ENCODE measurements at places on chromosomes 11 and 22. TPM values are rescaled to one million over a fixed set of nuclear protein-coding genes. Genes with fewer than 3 reads are reported as not detected.
A peak's percentile ranks its signal among the peaks of the same experiment; 100 is the strongest.

The TOMM22 gene
- 71.6 TPM for total RNA-seq

The NUP98 gene
- total RNA-seq = 40.2 TPM

The TUBGCP6 gene
- total RNA-seq = 20.1 TPM

The ART1 gene
- total RNA-seq = 3.3 TPM

The IGHMBP2 gene
- total RNA-seq = 14.0 TPM

The LARGE2 gene
- total RNA-seq = not detected

The SPTY2D1 gene
- total RNA-seq = 12.8 TPM

The RAPSN gene
- 4.2 TPM for total RNA-seq

The F2 gene
- 0.17 TPM for total RNA-seq

The CFAP300 gene
- 0.83 TPM for total RNA-seq

The OR10D3 gene
- not detected for total RNA-seq

The OR52E1 gene
- not detected for total RNA-seq

The TRIM48 gene
- total RNA-seq = not detected

The FAM180B gene
- 0.26 TPM for total RNA-seq

The C11orf54 gene
- total RNA-seq = 31.5 TPM

The MS4A3 gene
- not detected for total RNA-seq

The GSTT2B gene
- 1.1 TPM for total RNA-seq

The CBL gene
- total RNA-seq = 11.4 TPM

GRCh38 chr11:128867277-128867676 lies at the start of gene KCNJ1:
TSS of gene KCNJ1 (minus strand) at chr11:128867296. CDS start at chr11:128840243, 27,053 bp downstream.
- no peaks in the 10 kb centered on the region for H3K4me1 ChIP-seq
- no peaks in the 10 kb centered on the region for H3K36me3 ChIP-seq
- H3K4me3 ChIP-seq = no peak within 1 kb of the TSS
- DNase-seq = no peak
- no peaks in the 10 kb centered on the region for H3K27me3 ChIP-seq
- no peak within 1 kb of the TSS for H3K27ac ChIP-seq

GRCh38 chr11:65378208-65378927 lies 4.1 kb downstream of the SLC25A45 start:
- DNase-seq = no peak
- no peak overlapping the region for H3K27ac ChIP-seq
- peaks cover 45% of the 10 kb centered on the region for H3K4me1 ChIP-seq
- no peaks in the 10 kb centered on the region for H3K27me3 ChIP-seq
- no peaks in the 10 kb centered on the region for H3K36me3 ChIP-seq

DNA sequence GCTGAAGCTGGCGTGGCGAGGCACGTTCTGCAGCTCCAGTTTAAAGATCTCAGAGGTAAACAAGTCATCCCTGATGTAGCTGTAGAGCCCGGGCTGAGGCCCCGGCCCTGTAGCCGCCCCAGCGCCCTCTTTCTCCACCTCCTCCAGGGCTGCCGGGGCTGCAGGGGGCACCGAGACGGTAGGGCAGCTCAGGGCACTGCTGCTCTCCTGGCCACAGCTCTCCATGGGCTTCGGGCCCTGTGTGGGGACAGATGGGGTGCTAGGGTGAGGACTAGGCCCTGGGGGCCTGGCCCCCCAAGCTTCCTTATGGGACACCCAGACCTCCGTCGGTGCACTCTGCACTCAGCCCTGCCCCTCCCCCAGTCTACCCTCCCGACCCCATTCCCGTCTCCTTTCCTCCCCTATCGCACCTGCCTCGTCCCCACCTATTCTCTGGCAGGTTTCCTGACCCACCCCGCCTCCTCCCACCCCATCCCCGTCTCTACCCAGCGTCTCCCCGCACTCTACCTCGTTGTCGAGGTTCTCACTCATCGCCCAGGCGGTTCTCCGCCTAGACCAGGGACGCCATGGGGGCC lies 559 bp downstream of the RANBP1 start:
- H3K4me3 ChIP-seq = peak overlapping the region; percentile 76
- peak overlapping the region; percentile 9 for H3K27ac ChIP-seq
- DNase-seq = no peak
- peaks cover 16% of the 10 kb centered on the region for H3K4me1 ChIP-seq
- H3K36me3 ChIP-seq = no peaks in the 10 kb centered on the region

- no peaks in the 10 kb centered on the region for H3K36me3 ChIP-seq
- no peak overlapping the region for H3K27ac ChIP-seq
- no peaks in the 10 kb centered on the region for H3K4me1 ChIP-seq
- no peak overlapping the region for H3K4me3 ChIP-seq
These were observed 13.2 kb upstream of the SCUBE2 start for GRCh38 chr11:9104580-9104979.

DNA sequence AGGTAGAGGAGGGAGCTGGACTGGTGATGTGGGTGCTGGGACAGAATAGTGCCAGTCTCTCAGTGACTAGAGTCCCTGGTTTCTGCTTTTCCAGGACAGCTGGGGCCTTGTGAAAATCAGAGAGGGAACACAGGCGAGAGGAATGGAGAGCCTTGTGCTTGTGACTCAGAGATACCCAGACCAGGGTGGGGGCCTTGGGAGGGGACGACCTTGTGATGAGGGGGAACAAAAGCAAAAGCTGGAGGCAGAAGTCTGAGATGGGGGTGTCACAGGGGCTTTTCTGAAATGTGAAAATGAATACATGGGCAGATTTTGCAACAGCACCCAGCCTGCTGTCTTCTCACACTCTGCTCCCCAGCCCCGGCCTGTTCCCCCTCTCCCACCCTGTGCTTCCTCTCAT lies 3.4 kb upstream of the NR1H3 start:
- no peaks in the 10 kb centered on the region for H3K36me3 ChIP-seq
- H3K4me1 ChIP-seq = peaks cover 13% of the 10 kb centered on the region
- no peak for DNase-seq
- H3K27me3 ChIP-seq = no peaks in the 10 kb centered on the region

GRCh38 chr11:86244063-86244521 lies 461 bp upstream of the EED start:
- H3K27ac ChIP-seq = peak overlapping the region; percentile 100
- H3K27me3 ChIP-seq = no peaks in the 10 kb centered on the region
- peak; percentile 89 for DNase-seq
- H3K36me3 ChIP-seq = no peaks in the 10 kb centered on the region
- peaks cover 36% of the 10 kb centered on the region for H3K4me1 ChIP-seq

DNA sequence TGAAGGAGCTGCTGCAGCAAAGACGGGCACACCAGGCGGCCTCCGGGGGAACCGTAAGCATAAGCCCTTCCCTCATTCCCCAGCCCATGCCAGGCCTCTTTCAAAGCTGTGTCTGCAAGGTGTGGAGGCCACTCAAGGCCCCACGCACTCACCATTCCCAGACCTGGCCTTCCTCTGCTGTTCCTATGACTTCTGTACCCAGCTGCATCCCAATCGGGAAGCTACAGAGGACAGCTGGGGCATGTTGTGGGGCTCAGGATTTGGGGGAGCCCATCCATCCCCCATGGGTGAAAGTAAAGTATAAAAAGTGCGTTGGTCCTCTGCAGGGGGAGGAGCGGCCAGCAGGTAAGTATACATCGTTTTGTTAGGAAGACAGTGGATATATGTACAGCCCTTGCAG lies 2.2 kb downstream of the POU2AF3 start:
- no peak overlapping the region for H3K27ac ChIP-seq
- no peak for DNase-seq
- H3K36me3 ChIP-seq = no peaks in the 10 kb centered on the region
- H3K4me1 ChIP-seq = no peaks in the 10 kb centered on the region

DNA sequence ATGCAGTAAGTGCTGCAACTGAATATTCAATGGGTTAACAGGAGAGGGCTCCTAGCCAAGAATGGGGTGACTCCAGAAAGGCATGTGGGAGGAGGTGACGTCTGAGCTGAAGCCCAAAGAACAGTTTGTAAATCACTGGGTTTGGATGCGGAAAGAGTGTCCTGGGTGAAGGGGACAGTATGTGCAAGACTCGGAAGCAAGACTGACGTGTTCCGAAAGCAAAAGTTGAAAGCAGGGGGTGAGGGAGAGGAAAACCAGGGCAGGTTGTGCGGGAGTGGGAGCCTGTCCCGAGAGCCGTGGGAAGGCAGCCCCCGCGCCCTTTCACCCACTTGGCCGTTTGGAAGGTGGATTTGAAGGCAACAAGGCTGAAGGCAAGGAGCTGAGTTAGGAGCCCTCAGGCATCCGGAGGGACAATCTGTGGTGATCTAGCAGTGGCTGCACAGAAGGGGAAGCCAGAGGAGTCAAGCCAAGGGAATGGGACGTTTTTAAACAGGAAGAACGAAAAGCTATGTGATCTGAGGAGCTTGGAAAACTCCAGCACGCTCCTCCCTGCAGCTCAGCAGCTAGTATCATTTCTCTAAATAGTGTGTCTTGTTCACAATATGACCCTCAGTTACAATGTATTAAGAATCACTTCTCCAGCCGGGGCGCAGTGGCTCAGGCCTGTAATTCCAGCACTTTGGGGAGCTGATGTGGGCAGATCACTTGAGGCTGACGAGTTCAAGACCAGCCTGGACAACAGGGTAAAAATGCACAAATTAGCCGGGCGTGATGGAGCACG lies 7.7 kb downstream of the SLC25A18 start:
- H3K27me3 ChIP-seq = no peaks in the 10 kb centered on the region
- H3K36me3 ChIP-seq = no peaks in the 10 kb centered on the region
- peak overlapping the region; percentile 48 for H3K4me3 ChIP-seq
- peak overlapping the region; percentile 85 for H3K27ac ChIP-seq
- peak; percentile 70 for DNase-seq

GRCh38 chr11:64358907-64359711 lies at the start of gene RPS6KA4:
TSS of gene RPS6KA4 (plus strand) at chr11:64359162. CDS start at chr11:64359236, 74 bp downstream.
- peaks cover 31% of the 10 kb centered on the region for H3K36me3 ChIP-seq
- H3K4me3 ChIP-seq = peak within 1 kb of the TSS; percentile 92
- peaks cover 16% of the 10 kb centered on the region for H3K4me1 ChIP-seq
- peak within 1 kb of the TSS; percentile 93 for H3K27ac ChIP-seq
- no peaks in the 10 kb centered on the region for H3K27me3 ChIP-seq

DNA sequence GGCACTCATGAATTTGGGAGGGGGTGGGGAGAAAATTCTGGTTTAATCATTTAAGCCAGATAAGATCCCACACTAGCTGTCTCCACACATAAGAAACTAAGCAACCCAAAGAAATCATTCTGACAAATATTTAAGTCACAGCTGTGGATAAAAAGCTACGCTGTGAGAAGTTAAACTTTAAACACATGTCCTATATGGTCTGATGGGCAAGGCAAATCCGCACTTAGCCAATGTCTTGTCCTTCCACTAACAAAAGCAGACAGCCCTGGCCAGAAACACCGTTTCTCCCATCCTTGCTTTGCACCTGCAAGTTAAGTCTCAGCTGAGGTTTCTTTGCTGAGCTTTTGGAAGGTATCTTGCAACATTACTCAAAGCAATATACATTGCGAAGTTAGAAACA lies 68.0 kb downstream of the ETS1 start:
- peak overlapping the region; percentile 80 for H3K4me3 ChIP-seq
- no peak for DNase-seq
- H3K27me3 ChIP-seq = no peaks in the 10 kb centered on the region

- H3K27me3 ChIP-seq = no peaks in the 10 kb centered on the region
- peak; percentile 7 for DNase-seq
- no peaks in the 10 kb centered on the region for H3K4me1 ChIP-seq
These were observed 9.2 kb upstream of the OAF start for GRCh38 chr11:120201653-120202052.

DNA sequence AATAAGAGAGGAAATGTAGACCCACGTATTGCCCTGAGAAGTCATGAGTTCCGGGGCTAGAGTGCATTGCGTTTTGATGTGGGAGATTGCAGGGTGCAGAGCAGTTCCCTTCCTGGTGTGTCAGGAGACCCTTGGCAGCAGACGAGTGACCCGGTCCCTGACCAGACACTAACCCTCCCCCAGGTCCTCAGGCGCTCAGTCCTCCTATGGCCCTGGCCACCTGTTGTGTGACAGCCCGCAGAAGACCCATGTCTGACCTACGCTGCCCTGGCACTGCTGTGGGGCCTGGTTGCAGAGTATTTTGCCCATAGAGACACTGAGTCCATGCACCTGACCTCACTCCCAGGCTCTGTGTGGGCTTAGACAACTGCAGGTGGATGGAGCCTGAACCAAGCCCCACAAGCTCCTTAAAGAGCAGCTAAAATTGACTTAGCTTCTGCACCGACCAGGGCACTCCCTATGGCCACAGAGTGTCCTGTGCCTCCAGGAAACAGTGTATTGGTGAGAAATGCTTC lies 833.8 kb downstream of the TBC1D22A start:
- no peaks in the 10 kb centered on the region for H3K36me3 ChIP-seq
- DNase-seq = peak; percentile 6
- no peak overlapping the region for H3K27ac ChIP-seq
- no peaks in the 10 kb centered on the region for H3K4me1 ChIP-seq

- no peak overlapping the region for H3K4me3 ChIP-seq
- H3K27me3 ChIP-seq = no peaks in the 10 kb centered on the region
- no peaks in the 10 kb centered on the region for H3K4me1 ChIP-seq
- DNase-seq = no peak
- no peaks in the 10 kb centered on the region for H3K36me3 ChIP-seq
These were observed 725.5 kb downstream of the METTL15 start for GRCh38 chr11:28833670-28834069.

GRCh38 chr11:42161886-42162285 lies 702.4 kb upstream of the LRRC4C start:
- H3K4me1 ChIP-seq = no peaks in the 10 kb centered on the region
- H3K4me3 ChIP-seq = no peak overlapping the region
- DNase-seq = no peak
- no peaks in the 10 kb centered on the region for H3K27me3 ChIP-seq
- H3K27ac ChIP-seq = no peak overlapping the region
- no peaks in the 10 kb centered on the region for H3K36me3 ChIP-seq

DNA sequence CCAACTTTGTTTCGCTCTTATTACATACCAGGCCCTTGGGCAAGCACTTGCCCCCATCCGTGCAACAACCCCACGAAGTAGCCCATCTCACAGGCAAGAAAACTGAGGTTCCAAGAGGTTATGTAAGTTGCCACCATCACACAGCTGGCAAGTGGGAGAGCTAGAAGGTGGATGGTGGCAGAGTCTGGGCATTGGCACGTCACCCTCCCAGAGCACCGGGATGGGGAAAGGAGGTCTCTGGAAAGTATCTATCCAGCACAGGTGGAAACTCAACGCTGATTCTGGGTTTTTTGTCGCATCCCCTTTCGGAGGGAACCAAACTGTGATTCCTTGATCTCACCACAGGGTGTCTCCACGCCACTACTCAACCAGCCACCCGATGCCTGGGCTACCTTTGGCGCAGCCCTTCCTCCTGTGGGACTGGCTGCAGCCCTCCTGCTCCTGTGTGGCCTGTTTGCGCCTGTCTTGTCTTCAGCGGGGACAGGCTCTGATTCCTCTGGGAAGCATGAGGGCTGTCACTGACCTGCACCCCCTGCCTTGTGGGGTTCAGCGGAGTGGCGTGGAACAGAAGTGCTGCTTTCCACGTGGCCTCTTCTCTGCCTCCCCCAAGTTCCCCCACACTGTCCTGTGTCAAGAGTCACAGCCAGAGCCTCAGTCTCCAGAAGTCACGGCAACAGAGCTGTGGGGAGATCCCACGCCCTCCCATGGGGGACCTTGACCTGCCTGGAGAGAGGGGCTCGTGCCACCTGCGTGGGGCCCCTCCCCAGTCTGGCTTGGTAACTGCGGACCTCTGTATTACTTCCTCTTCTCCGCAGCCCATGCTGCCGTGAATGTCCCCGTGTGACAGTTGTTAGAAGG lies 34.4 kb upstream of the TRIM29 start:
- H3K36me3 ChIP-seq = no peaks in the 10 kb centered on the region
- H3K27ac ChIP-seq = no peak overlapping the region
- DNase-seq = peak; percentile 71
- no peak overlapping the region for H3K4me3 ChIP-seq
- H3K27me3 ChIP-seq = peaks cover 19% of the 10 kb centered on the region

- no peak for DNase-seq
- H3K27me3 ChIP-seq = no peaks in the 10 kb centered on the region
- H3K4me1 ChIP-seq = no peaks in the 10 kb centered on the region
- H3K4me3 ChIP-seq = no peak overlapping the region
These were observed 7.4 kb downstream of the CD5 start for GRCh38 chr11:61109671-61110070.

GRCh38 chr22:41260871-41261270 lies 20.1 kb upstream of the CHADL start:
- H3K4me1 ChIP-seq = peaks cover 14% of the 10 kb centered on the region
- no peaks in the 10 kb centered on the region for H3K27me3 ChIP-seq
- peak overlapping the region; percentile 88 for H3K27ac ChIP-seq
- DNase-seq = peak; percentile 82
- H3K36me3 ChIP-seq = peaks cover 86% of the 10 kb centered on the region
- no peak overlapping the region for H3K4me3 ChIP-seq

Data from heart left ventricle (tissue), 16 donors.